ENCODE measurements at places on chromosomes 2 and 18.

GRCh38 chr18:55794288-55795052 is 206.5 kb upstream of the TCF4 start:
- no peak for DNase-seq

DNA sequence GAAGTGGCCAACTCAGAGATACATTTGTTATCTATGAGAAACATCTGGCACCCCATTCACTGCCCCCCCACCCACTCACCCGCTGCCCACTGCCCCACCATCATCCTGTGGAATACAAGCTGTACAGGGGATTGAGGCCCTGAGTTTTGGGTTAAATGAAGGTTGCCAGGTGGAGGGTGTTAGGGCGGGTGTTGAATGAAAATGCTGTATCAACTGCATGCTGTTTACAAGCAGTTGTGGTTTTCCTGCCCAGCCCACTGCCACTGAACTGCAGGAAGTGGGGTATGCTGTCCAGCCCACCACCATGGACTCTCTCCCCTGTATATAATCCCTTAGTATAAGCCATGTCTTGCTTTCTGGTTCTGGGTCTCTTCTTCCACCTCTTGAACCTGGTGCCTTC is 481.9 kb downstream of the METTL4 start:
- DNase-seq = no peak

DNA sequence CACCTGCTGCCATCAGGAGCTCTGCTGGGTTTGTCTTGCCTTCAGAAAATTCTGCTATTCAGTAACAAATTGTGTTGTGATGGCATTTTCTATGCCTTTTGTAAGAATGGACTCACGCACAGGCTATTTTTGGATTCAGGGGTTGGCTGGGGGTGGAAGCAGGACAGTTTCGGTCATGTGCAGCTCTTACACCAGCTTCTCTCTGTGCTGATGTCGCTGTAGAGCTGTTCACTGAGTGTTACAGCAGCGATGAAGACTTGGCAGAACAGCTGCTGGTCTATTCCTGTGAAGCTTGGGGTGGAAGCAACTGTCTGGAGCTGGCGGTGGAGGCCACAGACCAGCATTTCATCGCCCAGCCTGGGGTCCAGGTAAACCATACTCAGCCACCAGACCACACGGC is 49.2 kb downstream of the TRPM8 start:
- no peak for DNase-seq

GRCh38 chr2:69298261-69298660 is 88.8 kb downstream of the GFPT1 start:
- DNase-seq = no peak

DNA sequence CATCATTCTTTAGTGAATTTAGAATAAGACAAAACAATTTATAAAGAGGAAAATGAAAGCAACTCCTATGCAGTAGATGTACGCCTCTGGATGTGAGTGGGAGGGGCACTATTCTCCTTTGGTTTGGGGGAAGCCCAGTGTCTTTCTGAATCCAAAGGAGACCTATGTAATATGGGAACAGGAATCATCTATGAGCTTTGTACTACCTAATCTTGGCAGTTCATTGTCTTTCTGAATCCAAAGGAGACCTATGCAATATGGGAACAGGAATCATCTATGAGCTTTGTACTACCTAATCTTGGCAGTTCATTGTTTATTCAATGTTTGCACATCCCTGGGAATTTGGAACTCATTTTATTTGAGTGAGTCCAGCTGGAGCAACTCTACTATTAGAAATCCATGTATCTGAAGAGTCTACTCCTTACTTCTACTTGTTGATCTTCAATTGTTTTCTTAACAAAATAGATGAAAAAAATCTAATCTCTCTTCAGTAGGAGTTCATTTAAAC is 401.1 kb upstream of the LRATD1 start:
- DNase-seq = no peak

DNA sequence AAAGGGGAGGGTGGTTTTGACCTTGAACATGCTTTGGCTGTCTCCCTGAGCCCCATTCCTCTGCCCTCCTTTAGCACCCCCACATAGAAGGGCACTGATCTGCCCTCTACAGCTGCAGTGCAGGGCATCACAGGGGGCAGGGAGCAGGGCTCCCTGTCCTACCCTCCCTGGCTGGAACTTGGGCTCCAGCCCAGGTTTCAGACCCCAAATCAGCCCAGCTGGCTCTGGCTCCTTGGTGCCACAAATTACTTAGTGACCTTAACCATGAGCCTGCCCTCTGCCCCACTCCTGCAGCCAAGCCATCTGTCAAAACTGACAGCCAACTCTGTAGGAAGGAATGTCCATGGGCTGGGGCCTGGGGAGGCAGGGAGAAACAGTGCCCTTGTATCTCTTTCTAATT is 105.6 kb downstream of the MAPK4 start:
- DNase-seq = no peak

- no peak for DNase-seq
These were observed 162.6 kb downstream of the PAX3 start for GRCh38 chr2:222136106-222136630.

DNA sequence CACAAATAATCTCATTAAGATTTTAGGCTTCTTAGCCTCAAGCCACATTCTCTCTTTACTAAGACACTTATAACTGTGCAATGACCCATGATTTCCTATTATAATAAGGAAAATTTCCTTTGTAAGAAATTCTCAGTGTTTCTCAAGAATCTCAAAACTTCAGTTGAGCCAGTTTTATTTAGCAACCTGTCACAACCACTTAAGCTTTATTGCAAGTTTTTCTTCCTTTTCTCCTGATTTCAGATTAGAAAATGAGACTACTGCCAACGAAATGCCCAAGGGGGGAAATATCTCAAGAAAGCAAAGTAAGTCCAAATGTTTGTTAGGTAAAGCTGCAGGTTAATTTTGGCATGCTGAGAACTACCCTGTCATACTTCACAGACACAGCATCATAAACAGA is 178.5 kb downstream of the THADA start:
- no peak for DNase-seq

DNA sequence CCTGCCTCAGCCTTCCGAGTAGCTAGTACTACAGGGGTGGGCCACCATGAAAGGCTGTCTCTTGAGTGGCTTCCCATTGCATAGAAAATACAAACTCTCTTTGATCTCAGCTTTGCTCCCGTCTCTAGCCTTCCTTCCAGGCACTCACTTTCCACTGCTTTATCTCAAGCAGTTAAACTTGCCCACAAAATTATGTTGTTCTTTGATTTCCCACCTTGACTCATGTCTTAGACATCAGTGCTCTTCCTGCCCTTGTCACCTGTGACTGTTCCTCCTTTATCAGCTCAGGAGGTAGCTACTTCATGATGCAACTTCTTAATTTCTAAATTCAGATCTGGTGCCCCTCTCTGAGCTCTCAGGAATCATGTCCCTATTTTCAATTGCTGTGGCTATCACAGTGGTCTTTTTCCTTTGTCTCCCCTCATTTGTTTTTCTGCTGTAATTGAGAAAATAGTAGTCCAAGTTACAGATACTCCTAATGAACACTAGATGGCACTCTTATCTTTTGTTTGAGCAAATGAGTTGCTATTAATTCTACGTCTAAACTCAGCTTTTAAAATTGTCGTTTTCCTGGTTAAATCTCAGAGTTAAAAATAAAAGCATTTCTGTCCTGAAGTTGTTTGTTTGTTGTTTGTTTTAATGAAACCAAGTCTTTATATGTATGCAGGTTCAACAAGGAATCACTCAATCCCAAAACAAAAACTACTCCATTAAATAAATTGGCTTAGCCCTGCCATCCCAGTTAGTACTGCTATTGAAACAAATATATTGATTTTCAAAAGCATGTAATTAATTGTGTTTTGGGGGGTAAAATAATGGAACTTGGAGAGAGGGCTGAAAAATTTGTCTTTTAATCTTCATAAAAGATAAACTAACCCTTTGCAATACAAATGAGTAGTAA is 46.9 kb upstream of the GREB1L start:
- DNase-seq = no peak

DNA sequence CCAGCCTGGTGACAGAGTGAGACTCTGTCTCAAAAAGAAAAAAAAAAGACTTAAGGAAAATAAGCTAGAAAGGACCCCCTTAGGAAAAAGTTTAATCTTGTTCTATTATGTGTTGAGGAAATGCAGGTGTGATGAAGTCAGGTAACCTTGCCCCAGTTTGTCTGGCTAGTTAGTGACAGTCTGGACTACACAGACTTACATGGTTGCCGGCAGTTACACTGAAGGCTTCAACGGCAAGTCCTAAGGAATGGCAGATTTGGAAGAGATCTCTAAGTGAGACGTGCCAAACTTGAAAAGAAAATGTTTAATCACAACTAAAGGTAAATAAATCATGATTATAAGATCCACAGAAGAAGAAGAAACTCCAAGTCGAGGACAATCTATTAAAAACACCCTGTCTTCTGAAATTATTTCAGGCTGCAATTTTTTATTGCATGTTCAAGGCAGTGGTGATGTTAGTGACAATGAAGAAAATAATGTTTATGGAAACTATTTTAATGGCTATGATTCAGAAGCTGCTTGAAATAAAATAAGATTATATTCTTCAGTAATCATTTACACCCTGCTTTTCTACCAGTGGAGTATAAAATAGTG is 84.2 kb downstream of the TTC27 start:
- no peak for DNase-seq

DNA sequence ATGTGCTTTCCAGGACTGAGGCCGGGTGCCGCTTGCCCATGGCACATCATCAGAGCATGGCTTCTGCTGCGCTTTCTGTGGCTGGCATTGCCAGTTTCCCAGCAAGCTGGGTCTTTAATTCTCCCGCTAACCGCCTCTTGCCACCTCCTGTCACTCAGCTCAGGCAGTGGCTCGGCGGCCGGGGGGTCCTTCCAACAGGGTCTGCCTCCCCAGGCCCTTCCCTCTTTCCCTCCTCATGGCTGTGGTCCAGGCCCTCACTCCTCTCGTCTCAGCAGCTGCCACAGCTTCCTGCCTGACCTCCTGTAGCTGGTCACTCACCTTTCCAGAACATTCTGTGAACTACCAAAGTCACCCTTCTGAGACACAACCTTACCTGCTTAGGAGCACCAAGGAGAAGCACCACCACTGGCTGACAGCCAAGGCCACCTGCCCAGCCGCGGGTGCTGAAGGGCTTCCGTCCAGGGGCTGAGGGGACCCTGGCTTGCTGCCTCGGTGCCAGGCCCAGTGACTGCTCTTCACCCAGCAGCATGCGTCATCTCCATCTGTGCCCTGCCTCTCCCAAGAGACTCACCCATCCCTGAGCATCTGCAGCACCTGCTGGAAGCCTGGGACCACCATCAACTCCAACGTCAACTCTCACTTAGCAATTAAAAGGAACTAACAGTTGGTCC is 22.6 kb downstream of the CHMP1B start:
- no peak for DNase-seq

DNA sequence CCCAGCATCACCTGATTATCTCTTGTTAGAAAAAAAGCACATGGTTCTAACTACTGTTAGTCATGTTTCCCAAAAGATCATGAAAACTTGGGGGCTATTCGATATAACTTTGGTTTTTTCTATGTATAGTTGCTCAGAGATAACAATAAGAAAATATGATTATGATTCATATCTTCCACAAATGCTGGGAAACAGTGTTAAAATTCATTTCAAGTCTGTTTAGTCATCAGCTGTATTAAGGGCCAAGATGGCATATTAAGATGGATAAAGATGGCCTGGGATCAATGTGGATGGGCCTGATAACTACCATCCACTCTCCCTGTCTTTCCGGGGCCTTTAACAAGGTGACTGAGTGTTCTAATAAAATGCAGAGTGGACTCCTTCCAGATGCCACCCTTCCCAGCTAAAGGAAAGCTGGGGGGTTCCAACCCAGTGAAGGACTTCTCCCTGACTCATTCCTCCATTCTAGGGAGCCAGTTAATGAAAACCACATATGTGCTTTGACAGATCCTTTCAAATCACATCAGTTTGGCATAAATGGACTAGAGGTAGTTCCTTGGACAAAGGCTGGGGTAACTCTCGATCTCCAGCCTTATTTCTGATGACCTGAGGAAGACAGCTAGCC is 221.6 kb downstream of the VAPA start:
- DNase-seq = no peak

DNA sequence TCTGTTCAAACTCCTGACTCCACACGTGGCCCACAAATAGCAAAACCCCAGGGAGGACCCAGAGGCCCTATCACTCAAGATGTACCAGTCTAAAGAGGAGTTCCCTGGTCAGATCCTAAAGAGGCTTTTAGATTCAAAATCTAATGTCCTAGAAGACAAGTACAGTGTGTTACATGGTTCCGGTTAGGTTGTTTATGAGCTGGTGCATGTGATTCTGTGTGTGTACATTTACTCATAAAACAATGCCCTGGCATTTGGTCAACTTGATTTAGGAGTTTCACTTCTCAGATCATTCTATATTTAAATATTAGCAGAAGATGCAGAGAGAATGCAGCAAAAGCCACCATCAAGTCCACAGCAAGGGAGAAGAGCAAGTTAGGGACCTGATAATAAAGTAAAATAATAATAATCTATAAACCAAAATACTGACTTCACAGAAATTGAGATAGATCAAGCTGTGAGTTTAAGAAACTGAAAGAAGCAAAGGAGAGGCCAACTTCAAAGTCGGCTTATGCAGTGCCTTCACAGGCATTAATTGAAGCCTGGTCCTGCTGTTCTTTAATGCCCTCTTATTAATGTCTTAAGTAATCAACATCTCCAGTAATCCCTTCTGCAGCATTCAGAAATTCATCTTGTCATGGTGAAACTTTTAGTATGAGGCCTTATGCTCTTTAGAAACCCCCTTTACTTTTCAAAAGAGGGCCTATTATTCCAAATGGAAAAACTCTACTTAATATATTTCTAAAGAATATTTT is 4.2 kb upstream of the AP1S3 start:
- no peak for DNase-seq

DNA sequence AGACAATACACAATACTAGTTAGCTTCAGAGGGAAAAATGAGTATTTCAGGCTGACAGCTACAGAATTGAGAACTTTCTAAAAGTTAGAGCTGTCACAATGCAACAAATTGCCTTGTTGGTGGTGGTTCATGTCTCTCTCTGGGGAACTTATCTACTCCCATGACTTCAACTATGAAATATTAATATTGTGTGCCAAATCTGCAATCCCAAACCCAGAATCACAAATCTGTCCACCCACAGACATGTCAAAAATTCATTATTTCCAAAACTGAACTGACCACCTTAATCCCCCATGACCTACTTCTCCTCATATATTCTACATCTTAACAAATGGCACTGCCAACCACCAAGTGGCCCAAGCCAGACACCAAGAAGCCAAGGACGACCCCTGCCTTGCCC is 143.5 kb downstream of the TCF4 start:
- no peak for DNase-seq

- DNase-seq = no peak
These were observed 239.9 kb downstream of the AGAP1 start for GRCh38 chr2:235733761-235734160.

GRCh38 chr2:23445450-23445868 is 60.5 kb downstream of the KLHL29 start:
- no peak for DNase-seq

- DNase-seq = no peak
These were observed 1.7 kb upstream of the SCYGR2 start for GRCh38 chr2:227597036-227597435.

- no peak for DNase-seq
These were observed 50.5 kb downstream of the MRPL35 start for GRCh38 chr2:86249579-86250391.

- DNase-seq = no peak
These were observed 311.9 kb downstream of the CCDC178 start for GRCh38 chr18:33128581-33128980.

GRCh38 chr2:174764280-174765255 is at the start of gene CHRNA1:
Gene CHRNA1, minus strand, starts transcription at chr2:174764472. Its CDS starts 78 bp downstream, at chr2:174764394.
- DNase-seq = no peak

GRCh38 chr2:69572641-69573040 is 70.9 kb downstream of the AAK1 start:
- no peak for DNase-seq
